ENCODE measurements at places on chromosomes 11 and 22.

DNA sequence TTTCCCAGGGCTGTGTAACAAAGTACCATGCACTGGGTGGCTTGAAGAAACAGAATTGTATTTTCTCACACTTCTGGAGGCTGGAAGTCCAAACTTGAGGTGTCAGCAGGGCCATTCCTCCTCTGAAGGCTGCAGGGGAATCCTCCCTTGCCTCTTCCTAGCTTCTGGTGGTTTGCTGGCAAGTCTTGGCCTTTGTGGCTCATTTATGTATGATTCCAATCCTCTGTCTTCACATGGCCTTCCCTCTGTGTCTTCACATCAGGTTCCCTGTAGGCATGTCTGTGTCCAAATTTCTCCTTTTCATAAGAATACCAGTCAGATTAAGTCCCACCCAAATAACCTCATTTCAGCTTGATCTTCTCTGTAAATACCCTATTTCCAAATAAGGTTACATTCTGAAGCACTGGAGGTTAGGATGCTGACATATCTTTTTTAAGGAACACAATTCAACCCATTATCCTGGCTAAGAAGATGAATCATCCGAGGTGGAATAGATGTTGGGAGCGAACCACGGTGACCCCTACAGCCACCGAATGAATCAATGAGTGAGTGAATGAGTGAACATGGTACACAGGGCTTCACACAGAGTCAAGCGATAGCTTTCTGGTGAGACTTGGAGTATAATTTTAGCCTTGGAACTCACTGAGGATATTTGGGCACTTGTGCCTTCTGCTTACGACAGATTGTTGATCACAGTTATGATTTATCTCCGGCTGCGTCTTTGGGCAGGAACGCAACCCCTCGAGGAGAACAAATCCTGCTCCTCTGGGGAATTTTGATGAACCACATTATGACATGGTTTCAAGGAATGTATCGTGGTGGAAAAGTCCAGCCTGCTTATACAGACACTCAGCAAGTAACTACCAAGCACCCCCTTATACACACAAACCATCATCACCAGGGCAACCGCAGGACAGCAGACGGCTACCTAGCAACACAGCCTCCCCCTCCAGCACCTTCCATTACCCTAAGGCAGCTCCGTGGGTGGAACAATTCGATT lies 34.3 kb upstream of the MICAL2 start:
- DNase-seq: no peak

DNA sequence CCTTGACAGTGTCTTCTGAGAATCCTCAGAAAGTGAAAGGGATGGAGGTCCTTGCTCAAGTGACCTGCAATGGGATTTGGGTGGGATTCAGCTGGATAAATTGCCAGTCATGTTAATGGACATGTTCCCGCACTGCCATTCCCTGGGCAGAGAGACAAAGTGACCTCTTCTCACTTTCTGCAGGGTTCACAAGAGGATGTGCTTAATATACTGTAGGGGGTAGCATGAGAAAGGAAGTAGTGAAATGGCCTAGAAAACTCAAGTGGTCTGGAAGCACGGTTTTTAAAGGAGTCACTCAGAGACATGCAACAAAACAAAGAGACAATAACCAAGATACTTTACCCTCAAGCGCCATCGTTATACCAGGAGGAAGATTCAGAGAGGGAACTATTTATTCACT lies 70.2 kb downstream of the NELL1 start:
- DNase-seq: no peak

- no peak for DNase-seq
Measured at GRCh38 chr11:121035169-121035755, 11.4 kb downstream of the TBCEL start.

GRCh38 chr11:12981676-12982522 lies 27.2 kb upstream of the RASSF10 start:
- no peak for DNase-seq

DNA sequence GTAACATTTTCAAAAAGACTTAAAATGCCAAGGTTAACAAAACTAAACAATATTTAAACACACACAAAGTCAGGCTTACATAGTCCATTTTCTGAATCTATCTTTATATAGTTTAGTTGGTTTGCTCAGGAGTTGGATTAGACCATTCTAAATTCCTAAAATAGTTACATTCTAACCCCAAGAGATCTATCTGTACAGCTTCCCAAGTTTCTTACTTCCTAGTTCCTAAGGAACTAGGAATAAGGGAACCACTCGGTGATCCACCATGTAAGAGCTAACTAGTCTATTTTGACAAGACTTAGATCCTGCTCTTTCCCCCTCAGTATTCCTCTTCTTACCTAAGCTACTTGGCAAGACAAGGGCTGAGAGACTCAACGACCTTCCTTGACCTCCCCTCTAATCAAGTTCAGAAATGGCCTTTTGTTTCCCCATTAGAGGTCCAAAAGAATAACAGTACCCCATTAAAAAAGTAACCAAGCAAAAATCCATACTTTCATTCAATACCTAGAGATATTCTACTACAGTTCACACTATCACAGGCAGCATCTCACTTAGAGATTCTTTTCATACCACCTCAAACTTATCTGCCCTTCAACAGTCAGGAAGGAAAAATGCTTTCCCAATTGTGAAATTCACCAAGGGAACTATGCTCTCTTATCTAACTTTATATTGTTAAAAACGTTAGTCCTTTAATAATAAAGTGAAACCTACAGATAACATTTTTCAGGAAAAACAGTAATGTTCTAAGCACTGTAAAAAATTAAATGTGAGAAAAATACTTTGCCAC lies 253.1 kb downstream of the TTC28 start:
- DNase-seq: no peak

GRCh38 chr11:85263328-85263727 lies 363.8 kb downstream of the DLG2 start:
- DNase-seq: no peak

- DNase-seq: no peak
Measured at GRCh38 chr22:22244316-22245250, at the start of gene VPREB1. VPREB1 (plus strand) TSS chr22:22244786; CDS start chr22:22244814, 28 bp downstream.

DNA sequence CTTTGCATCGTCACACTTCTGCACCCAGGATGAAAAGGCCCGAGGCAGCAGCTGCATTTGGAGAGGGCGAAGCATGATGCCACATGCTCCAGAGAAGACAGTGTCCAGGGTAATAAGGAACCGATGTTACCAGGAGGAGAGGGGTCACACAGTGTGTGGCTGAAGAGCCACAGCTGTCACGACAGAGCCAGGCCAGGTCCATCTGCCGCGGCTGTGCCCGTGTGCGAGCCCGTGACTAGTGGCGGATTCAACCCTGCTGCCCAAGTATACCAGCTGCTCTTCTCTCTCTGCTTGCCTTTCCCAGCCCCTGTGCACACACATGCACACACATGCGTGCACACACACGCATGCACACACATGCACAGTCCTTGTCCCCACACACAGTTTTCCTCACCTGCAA lies 1432.5 kb downstream of the BRD1 start:
- no peak for DNase-seq

DNA sequence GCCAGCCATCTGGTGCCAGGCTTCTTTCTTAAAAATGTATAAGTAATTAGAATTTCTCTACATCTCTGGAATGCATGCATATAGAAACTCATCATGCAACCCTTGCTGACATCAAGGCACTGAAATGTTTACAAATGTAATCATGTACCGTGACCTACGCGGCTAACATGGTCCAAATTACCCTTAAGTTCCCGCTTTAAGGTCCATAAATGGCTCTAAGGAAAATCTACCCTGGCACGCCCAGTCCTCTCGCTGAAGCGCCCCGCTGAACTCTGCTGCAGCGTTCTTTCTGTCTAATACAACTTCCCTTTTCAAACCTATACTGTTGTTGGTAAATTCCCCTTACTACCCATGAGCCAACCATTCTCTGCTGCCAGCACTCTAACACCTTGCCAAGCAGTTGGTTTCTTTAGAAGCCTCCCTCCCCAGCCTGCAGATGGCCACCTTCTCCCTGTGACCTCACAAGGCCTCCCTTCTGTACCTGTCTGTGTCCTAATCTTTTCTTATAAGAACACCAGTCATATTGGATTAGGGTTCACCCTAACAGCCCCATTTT lies 13.5 kb upstream of the HMOX1 start:
- no peak for DNase-seq

GRCh38 chr11:128757886-128758612 lies 64.2 kb downstream of the FLI1 start:
- no peak for DNase-seq

- DNase-seq: no peak
Measured at GRCh38 chr11:67486481-67487195, 3.8 kb downstream of the AIP start.

- DNase-seq: no peak
Measured at GRCh38 chr11:111395749-111396148, 16.7 kb upstream of the POU2AF1 start.

- DNase-seq: no peak
Measured at GRCh38 chr22:40328546-40329456, 17.5 kb upstream of the ADSL start.

Data from activated CD4-positive, alpha-beta T cell treated with anti-CD3 and anti-CD28 coated beads, Interleukin-2, amount 50 U/mL, for 1 hour (primary cell).